Omental fat pad (tissue), 4 donors: ENCODE measurements at places on chromosomes 13 and 19.

GRCh38 chr13:44605721-44606120, 29.6 kb upstream of the TSC22D1 start:
- DNase-seq = no peak

- DNase-seq = no peak
Measured at GRCh38 chr13:108322206-108322824, 52.8 kb downstream of the TNFSF13B start.

DNA sequence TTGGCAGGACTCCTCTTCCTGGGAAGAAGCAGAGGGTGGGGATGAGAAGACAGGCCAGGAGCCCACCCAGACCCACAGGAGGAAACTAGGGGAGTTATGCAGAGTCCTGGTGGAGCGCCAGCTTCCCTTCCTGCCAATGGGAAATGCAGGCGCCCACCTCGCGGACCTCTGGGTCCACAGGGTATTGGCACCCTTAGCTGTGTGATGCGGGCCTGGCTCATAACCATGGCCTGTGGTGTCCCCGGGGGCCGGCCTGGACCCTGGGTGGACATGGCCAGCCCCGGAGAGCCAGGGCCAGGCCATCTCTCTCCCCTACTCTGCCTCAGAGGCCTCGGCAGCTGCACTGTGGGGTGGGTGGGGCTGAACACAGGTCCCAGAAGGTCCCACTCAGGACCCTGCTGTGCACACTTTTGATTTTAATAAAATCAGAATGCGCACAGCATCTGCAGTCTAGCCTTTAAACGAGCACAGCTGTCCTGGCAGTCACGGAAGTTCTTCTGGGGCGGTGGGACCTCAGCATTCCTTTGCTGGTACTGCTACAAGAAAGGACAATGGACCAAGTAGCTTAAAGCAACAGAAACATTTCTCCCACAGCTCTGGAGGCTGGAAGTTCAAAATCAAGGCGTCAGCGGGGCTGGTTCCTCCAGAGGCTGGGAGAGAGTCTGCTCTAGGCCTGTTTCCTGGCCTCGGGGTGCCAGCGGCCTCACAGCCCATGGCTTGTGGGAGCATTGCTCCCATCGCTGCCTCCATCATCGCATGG, 1.8 kb downstream of the F10 start:
- DNase-seq = no peak

- no peak for DNase-seq
Measured at GRCh38 chr13:110214637-110215036, 92.3 kb downstream of the COL4A1 start.

DNA sequence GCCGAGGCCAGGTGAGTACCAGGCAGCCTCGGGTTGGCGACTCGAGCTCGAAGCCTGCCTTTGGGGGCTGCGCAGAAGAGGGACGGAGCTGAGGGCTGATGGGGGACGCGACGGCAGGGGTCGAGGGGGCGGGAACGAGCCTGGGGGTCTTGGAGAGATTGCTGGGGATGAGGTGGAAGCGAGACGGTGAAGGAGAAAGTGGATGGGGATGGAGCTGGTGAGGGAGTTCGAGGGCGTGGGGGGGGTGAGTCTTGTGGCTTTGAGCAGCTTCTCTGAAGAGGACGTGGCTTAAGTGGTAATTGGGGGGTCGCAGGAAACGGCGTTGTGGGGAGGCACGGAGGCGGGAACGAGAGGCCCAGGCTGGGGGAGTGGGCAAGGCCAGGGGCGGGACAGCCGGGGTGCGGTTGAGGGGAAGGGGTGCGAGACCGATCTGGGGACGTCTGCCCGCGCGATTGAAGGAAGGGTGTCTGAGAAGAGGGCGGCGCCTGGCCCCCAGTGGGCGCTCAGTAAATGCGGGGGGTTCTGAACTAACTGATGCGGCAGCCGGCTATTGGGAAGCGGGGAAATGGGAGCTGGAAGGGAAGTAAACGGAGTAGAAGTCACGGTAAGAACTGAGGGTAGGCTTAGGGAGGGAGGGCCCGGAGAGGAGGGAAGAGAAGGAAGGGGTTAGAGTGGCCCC, 426 bp downstream of the MYO9B start:
- DNase-seq = no peak
